ENCODE measurements at places on chromosomes 3 and 15.

DNA sequence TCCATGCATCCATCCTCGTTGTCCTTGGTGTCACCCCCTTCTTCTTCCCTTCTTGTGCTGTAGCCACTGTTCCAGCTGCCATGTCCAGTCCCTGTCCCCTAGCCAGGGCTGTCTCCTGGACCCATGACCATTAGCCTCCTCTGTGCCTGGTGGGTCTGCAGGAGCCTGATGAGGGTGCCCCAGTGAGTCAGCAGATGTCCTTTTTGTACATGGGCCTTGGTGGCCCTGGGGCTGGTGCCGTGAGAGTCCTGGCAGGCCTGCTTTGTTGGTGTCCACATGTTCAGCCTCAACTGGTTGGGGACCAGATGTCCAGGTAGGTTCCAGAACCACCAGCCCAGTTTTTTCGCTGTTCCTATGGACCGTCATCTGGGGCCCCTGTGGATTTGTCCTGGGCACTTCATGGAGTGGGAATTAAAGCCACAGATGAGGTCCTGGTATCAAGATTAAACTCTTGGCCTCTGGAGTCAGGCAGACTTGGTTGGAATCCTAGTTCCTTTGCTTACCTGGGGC lies 66.1 kb downstream of the FBLN2 start:
- no peak for DNase-seq

DNA sequence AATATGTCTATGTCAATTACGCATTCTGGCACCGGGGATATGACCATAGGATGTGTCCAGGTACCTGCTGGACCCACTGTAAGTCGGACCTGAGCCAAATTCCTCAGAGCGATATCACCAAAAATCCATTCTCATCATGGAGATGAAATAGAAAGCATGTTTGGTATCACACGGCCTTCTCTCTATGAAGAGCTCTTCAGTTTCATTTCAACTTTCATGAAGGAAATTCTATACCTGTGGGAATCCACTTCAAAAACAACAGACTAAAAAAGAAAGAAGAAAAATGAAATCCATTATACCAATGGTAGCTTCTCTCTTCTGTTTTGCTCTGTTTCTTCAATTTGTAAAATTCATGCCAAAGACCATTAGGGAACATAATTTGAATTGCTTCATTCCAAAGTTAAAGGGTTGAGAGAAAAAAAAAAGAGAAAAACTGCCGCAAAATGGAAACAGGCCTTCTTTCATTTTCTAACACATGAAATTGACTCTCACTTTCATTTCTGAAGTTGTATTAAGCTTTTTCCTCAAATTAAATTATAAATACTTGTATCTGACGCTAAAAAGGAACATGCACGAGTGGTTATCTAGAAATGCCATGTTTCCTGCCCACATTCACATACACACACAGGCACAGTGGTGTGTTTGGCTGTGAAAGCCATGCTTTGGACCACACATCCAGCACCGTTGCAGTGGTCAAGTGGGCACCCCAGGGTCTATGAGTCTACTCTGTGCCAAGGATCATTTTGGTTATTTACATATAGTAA lies 46.9 kb upstream of the DIPK2A start:
- DNase-seq: no peak

DNA sequence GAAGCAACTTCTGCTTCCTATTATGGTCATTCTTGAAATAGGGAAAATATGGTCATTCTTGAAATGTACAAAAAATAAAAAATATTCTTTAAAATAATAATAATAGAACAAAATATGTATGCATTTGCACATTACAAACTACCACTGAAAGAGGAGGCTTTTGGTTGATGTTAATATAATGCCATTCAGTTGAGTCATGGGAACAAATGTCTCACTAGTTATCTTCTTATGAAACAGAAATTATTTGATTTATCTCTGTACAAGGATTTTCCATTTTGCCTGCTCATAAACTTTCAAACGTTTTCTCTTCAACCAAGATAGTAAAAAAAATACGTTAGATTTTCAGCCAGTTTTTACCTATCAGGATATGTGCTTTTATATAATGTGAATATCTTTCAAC lies 1662.7 kb downstream of the OTOL1 start:
- DNase-seq: no peak

DNA sequence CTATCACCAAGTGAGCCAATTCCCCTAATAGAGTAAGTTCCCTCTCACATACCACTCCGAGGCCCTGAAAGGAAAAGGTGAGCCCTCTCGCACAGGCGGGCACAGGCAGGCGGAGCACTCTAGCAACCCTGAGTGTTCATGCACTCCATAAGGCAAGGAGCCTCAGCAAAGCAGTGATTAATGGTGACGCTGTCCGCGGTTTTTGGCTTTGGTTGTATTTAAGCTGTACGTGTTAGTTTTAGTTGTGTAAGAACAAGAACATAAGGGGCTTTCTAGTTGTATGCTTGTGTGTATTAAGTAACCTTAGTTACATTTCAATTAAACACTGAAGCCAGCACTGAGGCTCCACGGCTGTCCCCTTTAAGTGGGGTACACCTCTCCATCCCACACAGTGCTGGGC lies 33.1 kb downstream of the KLHL25 start:
- DNase-seq: no peak

- DNase-seq: no peak
Observed at GRCh38 chr3:47643092-47643491, 64.4 kb upstream of the CSPG5 start.

DNA sequence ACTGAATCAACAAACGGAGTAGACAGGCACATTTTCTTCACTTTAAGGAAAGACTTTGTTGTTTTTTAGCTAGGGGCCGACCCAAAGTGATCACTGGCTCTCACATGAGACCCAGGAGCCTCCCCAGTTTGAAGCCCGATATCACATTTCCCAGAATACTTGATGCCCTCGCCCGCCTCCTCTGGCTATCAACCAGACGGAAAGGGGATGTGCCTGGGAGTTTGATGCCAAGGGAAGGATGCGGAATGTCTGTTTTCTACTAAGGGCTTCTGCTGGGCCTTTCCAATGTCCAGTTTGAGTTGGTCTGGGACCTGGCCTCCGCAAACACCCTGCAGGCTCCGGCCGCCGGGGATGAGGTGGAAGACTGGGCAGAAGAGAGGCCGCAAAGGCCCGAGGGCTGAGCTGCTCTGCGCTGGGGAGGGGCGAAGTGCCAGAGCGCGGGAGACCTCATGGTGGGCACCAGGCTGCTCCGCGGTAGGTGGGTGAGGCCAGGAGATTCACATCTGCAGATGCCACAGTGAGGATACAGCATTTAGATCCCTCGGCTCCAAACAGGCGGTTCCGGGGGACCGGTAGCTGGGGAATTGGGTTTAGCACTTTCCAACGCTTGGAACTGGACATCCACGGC lies 491 bp upstream of the ZNF774 start:
- no peak for DNase-seq

DNA sequence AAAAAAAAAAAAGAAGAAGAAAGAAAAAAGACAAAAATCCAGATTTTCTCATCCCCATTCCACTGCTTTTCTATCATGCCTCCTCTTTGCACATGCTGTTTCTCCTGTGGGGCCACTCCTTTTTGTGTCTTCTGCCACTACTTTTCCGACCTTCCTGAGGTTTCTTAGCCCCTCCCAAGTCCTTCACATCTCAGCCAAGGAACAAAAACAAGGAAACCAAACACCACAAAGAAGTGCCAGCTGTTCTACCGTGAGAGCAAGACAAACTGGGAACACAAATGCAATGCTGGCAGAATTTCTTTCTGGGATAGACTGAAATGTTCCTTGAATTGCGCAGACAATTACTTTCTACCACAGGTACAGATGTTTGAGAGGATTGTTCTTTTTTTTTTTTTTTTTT lies 83.2 kb downstream of the MB21D2 start:
- no peak for DNase-seq

DNA sequence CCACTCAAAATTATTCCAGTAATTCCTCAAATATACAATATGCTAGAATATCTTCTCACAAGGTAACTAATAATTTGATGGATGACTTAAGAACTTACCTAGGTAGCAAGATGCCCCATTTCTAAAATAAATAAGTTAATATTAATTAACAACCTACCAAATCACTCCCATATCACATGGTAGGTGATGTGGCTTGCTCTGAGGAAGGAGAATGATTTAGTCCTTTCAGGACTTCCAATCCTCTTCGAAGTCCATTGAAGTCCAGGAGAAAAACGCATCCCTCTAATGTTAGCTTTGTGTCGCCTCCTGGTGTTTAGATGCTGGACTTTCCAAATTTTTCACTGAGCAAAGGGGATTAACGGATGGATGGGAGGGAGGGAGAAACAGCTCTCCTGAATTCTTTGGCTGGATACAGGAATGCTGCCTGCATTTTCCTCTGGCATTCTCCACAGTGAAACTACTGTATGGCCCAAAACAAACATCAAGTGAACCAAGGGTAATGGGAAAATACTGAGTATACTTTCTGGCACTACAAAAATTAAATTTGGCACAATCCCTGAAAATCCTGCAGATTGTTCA lies 58.6 kb downstream of the PRICKLE2 start:
- DNase-seq: no peak

DNA sequence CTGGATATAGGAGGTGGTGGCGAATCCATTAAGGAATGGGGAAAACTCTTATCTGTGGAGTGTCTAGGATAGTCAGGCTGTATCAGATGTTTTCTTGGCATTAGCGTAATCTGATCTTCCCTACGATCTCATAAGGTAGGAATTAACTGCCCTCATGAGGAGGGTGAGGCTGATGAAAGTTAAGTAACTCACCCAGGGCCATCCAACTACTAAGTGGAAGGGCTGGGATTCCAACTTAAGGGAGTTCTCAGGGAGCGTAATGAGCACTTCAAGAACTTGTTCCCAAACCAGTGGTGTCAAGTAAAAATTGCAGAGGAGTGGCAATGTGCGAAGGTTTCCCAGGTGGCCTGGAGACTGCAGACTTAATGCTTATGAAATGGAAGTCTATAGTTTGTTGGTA lies 55.9 kb upstream of the OSBPL11 start:
- DNase-seq: peak; percentile 20
